Lung (tissue), 17 donors: ENCODE measurements at places on chromosomes 4 and X. TPM values are rescaled to one million over a fixed set of nuclear protein-coding genes. Genes with fewer than 3 reads are reported as not detected.

DNA sequence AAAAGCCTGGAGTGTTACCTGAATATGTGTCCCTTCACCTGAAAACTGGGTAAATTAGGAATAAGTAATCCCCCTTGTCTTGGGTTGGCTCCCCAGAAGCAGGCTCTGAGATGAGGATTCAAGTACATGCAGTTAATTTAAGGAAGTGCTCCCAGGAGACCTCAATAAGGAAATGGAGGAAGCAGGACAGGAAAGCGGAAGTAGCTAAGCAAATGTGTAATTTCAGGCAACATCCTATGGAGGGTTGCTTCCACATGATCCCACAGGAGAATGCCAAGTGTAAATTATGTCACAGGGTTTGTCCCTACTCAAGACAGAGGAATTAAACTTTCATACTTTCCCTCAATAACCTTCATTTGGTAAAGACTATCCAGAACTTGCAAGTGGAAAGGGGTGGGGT is 48.1 kb upstream of the ARHGEF6 start:
- no peak for DNase-seq

- DNase-seq: peak; percentile 74
Observed at GRCh38 chr4:189613207-189613606, 327.5 kb upstream of the FRG1 start.

GRCh38 chr4:56077676-56078075 is 128.9 kb downstream of the CEP135 start:
- DNase-seq: no peak

DNA sequence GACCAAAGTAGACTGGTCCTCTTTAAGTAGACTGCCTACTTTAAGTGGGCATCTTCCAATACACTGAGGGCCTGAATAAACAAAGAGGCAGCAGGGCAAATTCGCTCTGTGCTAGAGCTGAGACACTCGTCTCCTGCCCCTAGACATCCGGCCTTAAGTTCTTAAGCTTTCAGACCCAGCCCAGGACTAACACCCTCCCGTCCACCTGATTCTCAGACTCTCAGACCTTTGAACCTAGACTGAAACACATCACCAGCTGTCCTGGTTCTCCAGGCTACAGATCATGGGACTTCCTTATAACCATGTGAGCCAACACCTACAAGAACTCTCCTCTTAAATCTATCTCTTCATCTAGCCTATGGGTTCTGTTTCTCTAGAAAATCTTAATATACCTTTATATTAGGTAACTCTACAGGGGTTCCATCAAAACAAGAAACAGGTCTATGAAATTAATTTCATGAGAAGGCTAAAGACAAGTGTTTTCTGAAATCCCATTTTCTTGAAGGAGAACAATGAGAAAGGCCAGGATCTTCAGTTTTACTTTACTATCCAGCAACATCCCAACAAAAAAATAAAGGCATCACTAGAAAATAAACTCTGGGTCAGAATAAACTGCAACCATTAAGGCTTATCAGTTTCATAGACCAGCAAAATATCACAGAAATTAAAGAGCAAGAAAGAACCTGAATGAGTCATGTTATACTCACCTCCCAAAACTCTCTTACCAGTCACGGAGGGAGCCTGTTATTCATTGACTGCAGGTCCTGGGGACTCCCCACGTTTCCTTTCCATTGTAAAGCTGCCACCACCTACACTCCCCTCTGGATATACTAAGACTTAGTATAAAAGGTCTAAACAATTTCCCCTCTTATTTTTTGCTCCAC is 14.8 kb downstream of the ADGRA3 start:
- no peak for DNase-seq

- DNase-seq: peak; percentile 50
Observed at GRCh38 chr4:185540487-185541120, 5.3 kb upstream of the PDLIM3 start.

- DNase-seq: no peak
Observed at GRCh38 chr4:119865389-119865788, 201.3 kb downstream of the MAD2L1 start.

DNA sequence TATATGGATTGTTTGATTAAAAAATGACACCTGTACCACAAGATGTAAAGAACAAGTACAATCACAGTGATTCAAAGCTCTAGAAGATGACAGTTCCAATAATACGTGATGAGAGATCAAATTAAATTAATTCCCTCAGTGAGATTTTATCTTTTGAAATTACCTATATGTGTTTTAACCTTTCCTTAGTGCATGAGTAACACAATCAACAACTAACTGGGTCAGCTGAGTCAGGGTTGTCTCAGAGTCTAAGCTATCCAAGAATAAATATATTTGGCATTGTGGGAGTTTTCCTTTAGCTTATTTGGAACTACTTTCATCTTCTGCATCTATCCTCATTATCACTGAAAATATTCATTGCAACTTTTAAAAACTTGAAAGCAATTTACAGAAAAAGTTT is 162.8 kb downstream of the WDFY3 start:
- no peak for DNase-seq

DNA sequence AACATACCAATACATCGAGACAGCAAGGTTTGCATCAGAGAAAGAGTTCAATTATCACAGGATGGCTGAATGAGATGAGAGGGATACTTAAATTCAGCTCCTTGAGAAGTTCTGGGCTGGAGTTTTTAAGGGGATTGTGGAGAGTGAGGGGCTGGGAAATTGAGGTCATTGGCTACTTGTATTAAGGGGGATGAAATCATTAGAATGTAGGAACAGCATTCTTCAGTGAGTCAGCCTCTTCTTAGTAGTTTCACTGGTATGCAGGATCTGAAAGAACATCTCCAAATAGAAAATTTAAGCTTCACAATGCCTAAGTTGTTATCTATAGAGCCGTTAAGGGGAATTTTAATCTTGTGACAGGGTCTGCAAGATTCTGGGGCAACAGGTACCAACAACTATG is 211.6 kb upstream of the TAPT1 start:
- no peak for DNase-seq

- DNase-seq: no peak
Observed at GRCh38 chr4:125456075-125456474, 141.3 kb downstream of the FAT4 start.

Gene USP17L21
- polyA plus RNA-seq: not detected

Gene CSAG1
- not detected for polyA plus RNA-seq

Gene FGFR3
- polyA plus RNA-seq: 8.1 TPM

Gene LUZP4
- polyA plus RNA-seq: not detected

Gene HSFX3
- not detected for polyA plus RNA-seq
